SHP77 treated with DMSO at 0.1 percent for 48 hours (cell line): ENCODE measurements at places on chromosomes 3 and 15.

DNA sequence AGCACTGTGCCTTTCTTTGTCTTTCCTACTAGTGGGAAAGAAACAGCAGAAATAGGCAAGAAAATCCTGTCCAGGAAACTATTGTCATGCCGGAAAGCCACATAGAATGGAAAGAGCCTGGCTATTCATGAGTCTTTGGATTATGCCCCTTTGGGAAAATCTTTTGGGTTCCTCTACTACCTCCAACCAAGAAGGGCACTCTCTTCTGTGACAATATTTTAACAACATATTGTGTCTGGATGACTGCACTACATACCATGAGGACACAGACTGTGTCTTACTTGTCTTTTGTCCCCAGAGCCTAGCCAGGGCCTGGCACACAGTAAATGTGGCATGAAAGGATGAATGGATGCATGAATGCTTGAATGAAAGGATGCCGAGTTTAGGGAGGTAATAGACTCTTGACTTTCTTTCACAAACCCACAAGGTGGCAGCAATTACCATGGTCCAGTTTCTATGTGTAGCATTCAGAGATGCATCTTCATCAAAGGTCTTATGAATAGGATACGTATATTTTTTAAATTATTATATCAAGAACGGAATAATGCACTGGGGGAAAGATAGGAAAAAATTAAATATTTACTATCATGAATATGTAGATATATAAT is 30.3 kb downstream of the ARL14 start:
- DNase-seq = no peak

GRCh38 chr3:81242871-81243270 is 518.6 kb downstream of the GBE1 start:
- DNase-seq = peak; percentile 30

- DNase-seq = no peak
These were observed 1.2 kb downstream of the PRICKLE2 start for GRCh38 chr3:64223791-64224745.

GRCh38 chr15:70829371-70830166 is 24.4 kb downstream of the LARP6 start:
- DNase-seq = no peak

DNA sequence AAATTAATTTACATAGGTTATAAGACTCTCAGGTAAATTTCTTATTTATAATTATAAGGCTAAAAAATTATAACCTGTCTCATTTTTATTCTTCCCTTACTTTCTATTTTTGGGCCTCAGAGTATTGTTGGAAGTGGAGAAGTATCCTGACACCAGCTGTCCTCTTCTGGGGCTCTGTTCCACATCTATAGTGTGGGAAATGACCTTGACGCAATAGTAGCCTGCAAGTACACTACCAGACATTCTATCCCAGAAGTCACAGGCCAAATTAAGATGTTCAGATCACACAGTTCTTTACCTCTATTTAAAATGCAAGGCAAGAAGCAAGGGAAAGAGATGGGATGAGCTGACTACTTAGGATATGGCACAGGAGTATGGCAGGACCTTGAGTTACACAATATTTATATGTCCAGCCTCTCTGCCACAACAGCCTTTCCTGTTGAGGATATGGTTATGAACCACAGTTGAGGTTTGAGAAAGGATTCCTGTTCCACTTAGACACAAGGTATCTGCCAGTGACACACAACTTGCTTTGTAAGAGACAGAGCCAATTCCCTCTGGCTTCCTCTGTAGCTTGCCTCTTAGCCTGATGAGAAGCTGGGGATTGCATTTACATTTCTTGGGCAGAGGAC is 158.0 kb upstream of the IL12A start:
- peak; percentile 61 for DNase-seq

DNA sequence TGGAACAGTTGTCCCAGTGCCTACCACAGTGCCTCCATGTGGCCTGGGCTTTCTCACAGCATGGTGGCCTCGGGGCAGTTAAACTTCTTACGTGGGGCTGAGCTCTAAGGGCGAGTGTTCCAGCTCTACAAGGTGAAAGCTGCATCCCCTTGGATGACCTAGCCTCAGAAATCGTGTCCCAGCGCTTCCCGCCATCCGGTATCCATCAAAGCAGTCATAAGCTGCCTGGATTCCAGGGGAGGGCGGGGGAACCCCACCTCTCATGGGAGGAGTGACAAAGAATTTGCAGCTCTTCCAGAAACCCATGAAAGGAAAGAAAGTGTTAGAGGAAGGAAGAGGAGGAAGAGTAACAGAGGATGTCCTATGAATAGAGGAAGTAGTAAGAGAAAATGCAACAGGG is 45.8 kb upstream of the CCDC174 start:
- DNase-seq = no peak

GRCh38 chr3:106792716-106793115 is 584.5 kb upstream of the CCDC54 start:
- no peak for DNase-seq

GRCh38 chr15:48467801-48468200 is 136.6 kb downstream of the DUT start:
- DNase-seq = no peak

GRCh38 chr3:140758791-140759444 is 81.1 kb downstream of the TRIM42 start:
- DNase-seq = no peak

DNA sequence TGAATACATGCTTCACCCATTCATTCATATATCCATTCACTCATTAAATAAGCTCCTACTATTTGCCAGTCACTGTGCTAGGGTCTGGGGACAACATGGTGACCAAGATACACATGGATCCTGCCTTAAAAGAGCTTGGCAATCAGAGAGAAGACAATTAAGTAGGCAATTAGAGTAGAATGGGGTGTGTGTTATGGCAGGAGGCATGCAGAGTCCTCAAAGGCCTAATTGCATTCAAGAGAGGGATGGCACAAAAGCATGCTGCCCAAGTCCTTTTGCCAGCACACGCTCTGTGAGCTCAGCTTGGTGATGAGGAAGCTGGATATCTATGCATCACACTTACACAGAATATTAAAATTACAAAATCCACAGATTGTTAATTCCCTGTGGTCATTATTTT is 2.8 kb upstream of the PRICKLE2 start:
- DNase-seq = no peak

DNA sequence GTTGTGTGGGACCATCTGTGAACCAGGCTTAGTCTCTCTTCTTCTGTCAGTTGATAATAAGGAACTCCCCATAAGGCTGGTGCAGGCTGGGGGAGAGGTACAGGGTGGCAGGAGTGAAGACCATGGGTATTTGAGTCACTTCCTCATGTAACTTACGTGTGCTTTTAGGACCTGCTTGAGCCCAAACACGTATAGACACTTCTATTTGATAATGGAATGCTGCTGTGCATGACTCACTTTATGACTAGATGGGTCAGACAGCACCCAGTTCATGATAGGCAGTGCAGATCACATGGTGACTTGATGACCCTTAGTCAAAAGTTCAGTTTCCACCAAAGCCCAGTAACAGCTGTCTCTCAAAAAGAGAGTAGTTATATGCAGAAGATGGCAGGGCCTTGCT is 490.9 kb downstream of the ZBBX start:
- DNase-seq = no peak

DNA sequence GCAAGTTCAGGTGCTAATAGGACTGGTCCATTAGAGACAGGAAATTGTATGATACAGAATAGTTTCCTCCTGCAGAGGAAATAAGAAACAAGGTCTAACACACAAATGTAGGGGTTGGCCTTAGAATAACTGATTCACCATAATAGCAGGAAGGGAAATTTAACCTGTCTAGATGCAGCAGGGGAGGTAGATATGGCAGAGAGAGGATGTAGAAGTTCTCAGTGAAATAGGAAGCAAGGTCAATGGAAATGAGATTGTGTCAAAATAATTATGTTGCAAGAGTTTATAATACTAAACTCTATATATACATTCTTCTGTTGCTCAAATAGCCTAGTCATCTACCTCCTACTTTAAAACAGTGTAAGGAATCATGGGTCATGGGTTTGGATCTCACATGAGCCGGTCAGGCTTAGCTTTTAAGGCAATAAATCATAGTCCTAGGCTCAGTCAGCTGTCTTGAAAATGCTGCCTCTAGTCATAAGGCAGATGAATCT is 17.0 kb downstream of the BCL2A1 start:
- DNase-seq = no peak

- DNase-seq = no peak
These were observed 83.4 kb upstream of the FGF7 start for GRCh38 chr15:49339656-49340055.

GRCh38 chr3:71955240-71956068 is 170.5 kb upstream of the PROK2 start:
- peak; percentile 49 for DNase-seq
